ENCODE measurements at places on chromosomes 11 and 22.

DNA sequence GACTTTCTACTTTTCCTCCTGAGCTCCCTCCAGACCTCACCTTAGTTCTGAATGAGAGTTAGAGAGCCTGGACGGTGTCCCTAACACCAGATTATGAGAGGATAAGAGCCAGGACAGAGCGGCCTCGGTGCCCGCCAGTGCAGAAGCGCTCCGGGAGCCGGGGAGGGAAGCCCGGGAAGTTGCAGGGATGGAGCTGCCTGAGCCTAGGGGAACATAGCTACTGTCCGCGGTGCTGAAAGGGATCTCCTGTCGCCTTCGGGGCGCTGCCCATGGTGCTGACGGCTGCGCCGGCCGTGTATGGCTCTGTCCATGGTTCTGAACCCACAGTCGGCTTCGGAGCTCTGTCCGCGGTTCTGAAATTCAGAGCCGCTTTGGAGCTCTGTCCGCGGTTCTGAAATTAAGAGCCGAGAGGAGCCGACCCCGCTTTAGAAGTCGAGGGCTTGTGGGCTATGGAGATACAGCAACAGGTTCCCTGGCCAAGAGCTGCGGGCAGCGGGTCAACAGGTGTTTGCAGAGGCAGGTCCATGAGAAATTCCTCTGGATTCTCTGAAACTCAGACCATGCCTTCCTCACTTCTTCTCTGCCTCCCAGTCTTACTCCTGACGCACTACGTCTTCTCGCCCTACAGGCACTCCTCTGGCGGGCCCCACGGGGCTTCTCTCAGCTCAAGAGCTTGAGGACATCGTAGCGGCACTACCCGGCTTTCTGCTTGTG, 814 bp downstream of the NPAS4 start:
- DNase-seq, result peak; percentile 94

DNA sequence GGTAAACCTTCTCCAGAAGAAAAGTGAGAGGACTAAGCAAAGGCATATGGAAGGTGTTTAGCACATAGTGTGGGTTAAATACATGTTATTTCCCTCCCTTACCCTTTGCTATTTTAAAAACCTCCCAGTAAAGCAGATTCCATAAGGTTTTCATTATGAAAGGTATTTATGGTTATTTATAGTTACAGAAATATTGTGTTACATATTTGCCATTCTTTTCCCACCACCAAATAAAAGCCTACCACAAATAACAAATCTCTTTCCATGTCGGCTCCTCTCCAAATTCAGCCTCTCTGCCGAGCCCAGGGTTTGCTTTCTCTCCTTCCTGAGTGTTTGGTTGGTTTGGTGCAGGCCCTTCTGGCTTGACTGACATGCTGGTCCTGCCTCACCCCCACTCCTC, 64.4 kb downstream of the INSC start:
- DNase-seq, result no peak

- DNase-seq, result no peak
Observed at GRCh38 chr11:119155733-119156492, 7.1 kb downstream of the ABCG4 start.

- DNase-seq, result no peak
Observed at GRCh38 chr11:118312328-118312727, 7.8 kb downstream of the CD3E start.

DNA sequence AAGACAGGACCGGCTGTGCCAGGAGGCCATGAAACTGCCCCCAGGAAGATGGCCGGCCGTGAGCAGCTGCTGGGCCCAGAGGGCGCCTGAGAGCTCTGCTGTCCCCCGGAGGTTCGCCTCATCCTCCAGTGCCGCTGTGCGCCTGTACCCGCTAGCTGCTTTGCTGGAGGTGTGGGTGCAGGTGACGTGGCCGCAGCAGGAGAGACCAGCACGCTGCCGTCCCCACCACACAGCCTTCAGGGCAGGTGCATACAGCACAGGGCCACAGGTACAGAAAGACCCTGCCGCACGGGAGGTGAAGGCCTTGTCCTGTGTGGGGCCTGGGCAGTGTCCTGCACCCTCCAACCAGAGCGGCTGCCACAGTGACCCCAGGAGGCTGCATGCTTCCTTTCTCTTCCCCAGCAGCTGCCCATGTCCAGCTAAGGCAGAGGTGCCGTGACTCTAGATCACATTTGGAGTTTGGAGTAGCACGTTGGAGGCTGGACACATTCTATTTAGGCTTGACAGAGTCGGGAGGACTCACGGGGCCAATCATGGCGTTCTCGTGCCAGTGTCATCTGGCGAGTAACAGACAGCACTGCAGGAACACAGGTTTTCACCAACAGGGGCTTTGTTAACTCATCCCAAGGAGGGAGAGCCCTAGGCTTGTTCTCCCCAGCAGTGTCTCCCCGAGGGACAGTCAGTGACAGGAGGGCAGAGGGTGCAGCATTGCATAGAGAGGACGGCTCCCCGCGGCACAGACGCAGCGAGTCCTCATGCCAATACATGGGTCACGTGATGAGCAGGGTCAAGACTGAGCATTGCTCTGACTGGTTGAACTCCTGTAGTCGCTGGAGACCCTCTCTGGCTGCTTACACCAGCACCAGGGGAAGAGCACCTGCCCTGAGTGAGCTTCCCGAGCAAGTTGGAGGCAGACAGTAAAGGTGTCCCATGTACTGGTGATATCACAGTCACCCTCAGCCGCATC, 18.7 kb upstream of the PANX2 start:
- DNase-seq, result no peak
